ENCODE measurements at places on chromosomes 7 and 10. TPM values are rescaled to one million over a fixed set of nuclear protein-coding genes. Genes with fewer than 3 reads are reported as not detected.
A peak's percentile ranks its signal among the peaks of the same experiment; 100 is the strongest.

GRCh38 chr10:62457598-62457997 is 83.4 kb downstream of the ZNF365 start:
- no peak overlapping the region for H3K27ac ChIP-seq
- H3K27me3 ChIP-seq, result no peaks in the 10 kb centered on the region
- H3K36me3 ChIP-seq, result no peaks in the 10 kb centered on the region

DNA sequence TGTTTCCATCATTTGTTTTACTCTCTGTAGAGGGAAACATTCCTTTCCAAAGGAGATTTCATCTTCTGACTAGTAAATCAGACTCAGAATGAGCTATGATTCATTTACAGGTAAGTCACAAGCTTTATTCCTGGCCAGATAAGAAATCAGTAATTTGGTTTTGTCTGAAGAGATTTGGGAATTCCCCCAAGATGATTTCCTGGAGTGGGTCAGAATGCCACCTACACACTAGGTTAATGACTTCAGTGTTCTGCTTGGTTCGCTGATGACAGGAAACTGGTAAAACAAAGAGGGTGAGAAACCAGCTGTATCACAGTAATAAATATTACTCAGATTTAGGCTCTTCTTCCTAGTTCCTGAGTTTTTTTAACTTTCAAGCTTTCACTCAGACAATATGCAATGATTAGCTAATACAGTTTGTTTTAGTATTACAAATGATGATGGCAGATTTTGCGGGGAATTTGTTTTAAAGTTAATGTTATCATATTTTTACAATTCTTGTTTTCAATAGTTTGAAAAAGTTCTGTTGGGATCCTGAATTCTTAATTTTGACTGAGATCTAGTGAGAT is 8.3 kb upstream of the ASZ1 start:
- DNase-seq, result peak; percentile 9
- no peak overlapping the region for H3K4me3 ChIP-seq
- no peaks in the 10 kb centered on the region for H3K36me3 ChIP-seq
- no peak overlapping the region for H3K27ac ChIP-seq

GRCh38 chr10:51552879-51553278 is 146.5 kb downstream of the CSTF2T start:
- H3K36me3 ChIP-seq, result no peaks in the 10 kb centered on the region
- no peak for DNase-seq
- no peaks in the 10 kb centered on the region for H3K27me3 ChIP-seq
- no peak overlapping the region for H3K27ac ChIP-seq
- H3K4me1 ChIP-seq, result no peaks in the 10 kb centered on the region
- H3K4me3 ChIP-seq, result no peak overlapping the region

FGFBP3 gene
- 4.8 TPM for total RNA-seq

RBP3 gene
- not detected for total RNA-seq

DNA sequence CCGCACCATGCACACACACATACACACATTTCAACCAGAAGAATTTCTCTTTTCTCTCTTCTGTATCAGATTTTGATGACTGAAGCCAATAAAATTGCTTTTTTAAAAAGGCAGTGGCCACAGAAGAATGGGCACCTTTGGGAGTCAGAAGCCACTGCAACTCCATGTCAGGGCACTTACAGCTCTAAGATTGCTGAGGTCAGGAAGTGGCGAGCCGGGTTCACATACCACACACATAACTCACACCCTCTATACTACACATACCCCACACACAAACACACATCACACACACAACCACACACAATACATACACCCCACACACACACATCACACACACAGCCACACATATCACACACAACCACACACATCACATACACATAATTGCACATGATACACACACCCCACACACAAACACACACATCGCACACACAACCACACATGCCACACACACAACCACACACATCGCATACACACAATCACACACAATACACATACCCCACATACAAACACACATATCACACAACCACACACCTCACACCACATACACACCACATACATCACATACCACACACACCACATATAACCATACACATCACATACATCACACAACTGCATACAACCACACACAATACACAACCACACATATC is 31.2 kb downstream of the GPRIN2 start:
- DNase-seq, result peak; percentile 28
- H3K27me3 ChIP-seq, result no peaks in the 10 kb centered on the region
- H3K4me3 ChIP-seq, result no peak overlapping the region
- H3K27ac ChIP-seq, result no peak overlapping the region
- H3K36me3 ChIP-seq, result no peaks in the 10 kb centered on the region

CHN2 gene
- 61.2 TPM for total RNA-seq

Data from A673 (cell line).